ENCODE measurements at places on chromosomes 1 and 21.

- no peak for DNase-seq
Observed at GRCh38 chr1:59292562-59292961, 4.3 kb upstream of the FGGY start.

GRCh38 chr1:150579110-150579944 lies at the start of gene MCL1:
Gene MCL1, minus strand, starts transcription at chr1:150579610. Its CDS starts 80 bp downstream, at chr1:150579530.
- peak; percentile 75 for DNase-seq

DNA sequence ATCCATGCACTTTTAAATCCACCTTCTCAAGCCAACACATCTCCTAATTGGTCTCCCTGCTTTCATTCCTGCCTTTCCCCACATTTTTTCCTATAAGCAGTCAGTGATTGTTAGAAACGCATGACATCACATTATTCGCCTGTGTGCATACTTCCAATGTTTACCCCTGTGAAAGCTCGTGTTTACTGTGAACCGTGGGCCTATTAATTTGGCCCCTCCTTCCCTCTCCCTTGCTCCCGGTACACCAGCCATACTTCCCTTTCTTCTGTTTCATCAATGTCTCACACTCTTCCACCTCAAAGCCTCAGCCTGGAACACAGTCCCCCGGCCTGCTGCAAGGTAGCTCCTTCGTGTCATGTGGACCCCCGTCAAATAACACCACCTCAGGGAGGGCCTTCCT lies 9.1 kb downstream of the MTOR start:
- no peak for DNase-seq

DNA sequence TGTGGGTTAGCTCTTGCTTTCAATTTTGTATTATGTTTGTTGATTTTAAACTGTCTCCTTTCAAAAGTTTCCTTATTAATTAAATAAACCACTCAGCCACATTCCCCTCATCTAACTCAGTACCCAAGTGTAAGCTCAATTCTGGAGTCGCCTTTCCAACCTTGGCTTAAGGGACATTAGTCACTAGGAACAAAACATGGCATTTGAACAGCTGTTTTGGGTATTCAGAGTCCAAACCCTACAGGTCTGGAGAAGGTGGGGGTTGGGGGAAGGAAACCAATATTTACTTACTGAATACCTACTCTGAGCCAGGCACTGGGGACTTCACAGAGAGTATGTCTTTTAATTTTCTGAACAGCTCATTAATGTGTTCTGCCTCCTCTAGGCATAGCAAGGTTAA lies 117.2 kb upstream of the JUN start:
- DNase-seq, result no peak

Measured in activated CD8-positive, alpha-beta memory T cell treated with anti-CD3 and anti-CD28 coated beads for 4 hours (primary cell).